ENCODE measurements at places on chromosomes 3 and 15.
A peak's percentile ranks its signal among the peaks of the same experiment; 100 is the strongest.

GRCh38 chr3:53170325-53171063 lies 9.5 kb downstream of the PRKCD start:
- no peak for DNase-seq

- no peak for DNase-seq
Measured at GRCh38 chr3:196949285-196949619, 6.9 kb upstream of the NCBP2 start.

DNA sequence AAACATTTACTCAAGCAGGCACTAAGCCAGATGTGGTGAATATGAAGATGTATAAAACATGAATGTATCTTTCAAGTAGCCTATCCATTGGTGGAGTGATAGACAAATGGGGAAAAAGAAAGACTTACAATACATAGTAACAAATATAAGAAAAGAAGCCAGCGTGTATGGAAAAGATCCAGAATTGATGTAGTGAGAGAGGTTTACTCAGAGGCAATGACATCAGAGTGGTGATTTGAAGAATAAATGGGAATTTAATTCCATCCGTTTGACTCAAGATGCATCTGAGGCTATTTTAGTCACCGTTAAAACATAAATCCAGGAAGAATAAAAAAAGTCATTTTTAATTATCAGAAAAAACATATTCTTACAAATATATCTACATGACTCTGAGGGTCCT lies 162.6 kb downstream of the IL1RAP start:
- peak; percentile 17 for DNase-seq

- no peak for DNase-seq
Measured at GRCh38 chr3:158465074-158465473, 105.9 kb upstream of the MLF1 start.

DNA sequence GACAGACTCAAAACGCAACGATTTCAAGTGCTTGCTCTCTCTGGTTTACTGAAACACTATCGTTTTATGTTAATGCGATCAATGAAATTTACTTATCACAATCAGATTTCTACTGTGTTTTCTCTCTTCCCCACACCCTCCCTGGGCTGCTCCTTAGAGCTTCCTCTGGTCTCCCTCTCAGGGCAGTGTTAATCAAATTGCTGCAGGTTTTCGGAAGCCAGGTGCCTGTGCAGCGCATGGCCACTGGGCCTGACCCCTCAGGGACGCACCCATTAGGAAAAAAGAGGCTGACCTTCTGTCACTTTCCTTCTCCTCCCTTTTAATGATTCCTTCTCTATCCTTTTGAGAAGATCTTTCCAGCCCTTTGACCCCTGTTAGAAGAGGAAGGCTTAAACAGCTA lies 134.5 kb upstream of the ONECUT1 start:
- DNase-seq = no peak

DNA sequence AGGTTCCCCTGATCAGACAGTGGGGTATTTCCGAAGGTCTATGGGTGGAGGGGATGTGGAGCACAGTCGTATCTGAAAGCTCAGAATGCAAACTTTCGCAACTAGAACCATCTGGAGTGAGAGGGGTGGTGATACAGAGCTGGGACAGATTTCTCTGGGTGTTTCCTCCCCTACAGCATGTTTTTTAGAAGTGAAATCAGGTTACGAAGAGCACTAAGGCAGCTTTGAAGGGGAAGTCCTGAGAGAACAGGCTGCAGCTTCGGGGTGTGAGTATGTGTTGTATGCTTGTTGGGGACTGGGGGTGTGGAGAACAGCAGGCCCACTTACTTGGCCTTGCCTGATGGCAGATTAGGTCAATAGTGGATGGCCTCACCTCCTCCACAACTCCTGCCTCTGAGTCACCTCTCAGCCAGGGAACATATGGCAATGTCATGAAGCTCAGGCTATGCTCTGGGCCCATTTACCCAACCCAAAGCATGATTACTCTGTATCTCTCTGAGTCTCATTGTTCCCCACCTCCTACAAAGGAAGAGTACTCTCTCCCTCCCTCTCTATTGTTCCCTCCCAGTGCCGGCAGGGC lies 107.2 kb upstream of the RASGRP1 start:
- DNase-seq = no peak

- DNase-seq = no peak
Measured at GRCh38 chr15:56798639-56799038, 65.3 kb upstream of the ZNF280D start.

Measured in fibroblast of skin of left biceps (primary cell).